CD4-positive, alpha-beta T cell treated with Interleukin-12 subunit alpha and Interleukin-12 subunit beta, for 1 hour (primary cell): ENCODE measurements at places on chromosomes 2 and 18.

GRCh38 chr2:48902521-48902920 is 147.0 kb upstream of the LHCGR start:
- no peak for DNase-seq

DNA sequence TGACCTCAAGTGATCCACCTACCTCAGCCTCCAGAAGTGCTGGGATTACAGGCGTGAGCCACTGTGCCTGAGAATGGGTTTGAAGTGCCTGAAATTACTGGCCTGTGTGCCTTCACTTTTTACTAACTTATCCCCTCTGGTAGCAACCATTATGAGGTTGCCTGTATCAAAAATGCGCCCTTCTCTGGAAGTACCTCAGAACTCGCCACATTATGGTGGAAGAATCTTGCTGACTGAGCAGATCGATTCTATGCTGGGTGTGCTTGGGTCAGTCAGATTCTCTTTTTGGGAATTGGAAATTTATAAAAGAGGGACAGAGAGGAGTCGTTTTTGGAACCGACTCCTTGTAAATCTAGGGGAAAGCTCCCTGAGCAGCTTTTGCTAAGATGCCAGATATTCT is 8.2 kb downstream of the LHCGR start:
- no peak for DNase-seq

DNA sequence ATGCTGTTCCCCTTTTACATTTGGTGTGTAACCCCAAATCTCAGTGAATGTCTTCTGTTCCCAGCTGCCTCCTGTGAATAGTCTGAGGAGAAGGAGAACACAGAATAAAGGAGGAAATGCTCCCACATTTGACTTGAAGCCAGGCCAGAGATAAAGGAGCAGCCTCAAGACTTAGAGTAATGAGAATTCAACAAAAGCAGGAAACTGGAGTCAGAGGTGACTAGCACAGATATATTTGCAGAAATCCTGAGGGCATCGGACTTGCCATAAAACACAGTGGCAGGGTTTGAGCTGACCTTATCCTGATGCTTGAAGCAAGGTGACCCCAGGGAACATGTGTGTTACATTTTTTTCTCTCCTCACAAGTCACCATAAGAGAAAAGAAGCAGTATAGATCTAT is 291.4 kb upstream of the RND3 start:
- no peak for DNase-seq

GRCh38 chr2:9712263-9712662 is 81.5 kb upstream of the YWHAQ start:
- peak; percentile 18 for DNase-seq

DNA sequence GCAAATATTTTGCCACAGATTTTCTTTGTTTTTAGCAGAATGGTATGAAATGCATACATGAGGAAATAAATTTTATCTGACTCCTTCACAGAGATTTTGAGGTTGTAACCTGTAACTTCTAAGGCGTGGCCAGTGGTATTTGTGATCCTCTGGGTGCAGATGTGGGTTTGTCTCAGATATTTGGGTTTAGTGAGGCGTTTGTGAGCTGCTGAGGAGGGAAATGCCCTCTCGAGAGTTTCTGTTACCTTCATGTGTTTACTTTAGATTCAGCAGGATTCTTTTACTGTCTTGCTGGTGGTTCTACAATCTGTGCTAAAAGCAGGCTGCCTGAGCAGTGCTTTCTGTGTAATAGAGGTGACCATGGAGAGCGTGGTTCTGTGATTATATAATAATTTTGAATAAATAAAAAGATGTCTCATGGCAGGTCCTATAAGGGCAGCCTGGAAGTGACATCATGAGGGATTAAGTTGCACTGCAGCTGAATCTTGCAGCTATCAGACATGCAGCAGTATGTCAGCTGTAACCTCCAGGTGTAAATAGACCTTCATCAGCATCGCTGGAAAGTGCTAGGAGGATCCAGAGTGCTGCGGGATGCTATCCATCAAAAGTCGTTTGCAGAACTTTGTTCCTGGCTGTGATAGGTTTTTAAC is 34.1 kb downstream of the TANC1 start:
- no peak for DNase-seq

DNA sequence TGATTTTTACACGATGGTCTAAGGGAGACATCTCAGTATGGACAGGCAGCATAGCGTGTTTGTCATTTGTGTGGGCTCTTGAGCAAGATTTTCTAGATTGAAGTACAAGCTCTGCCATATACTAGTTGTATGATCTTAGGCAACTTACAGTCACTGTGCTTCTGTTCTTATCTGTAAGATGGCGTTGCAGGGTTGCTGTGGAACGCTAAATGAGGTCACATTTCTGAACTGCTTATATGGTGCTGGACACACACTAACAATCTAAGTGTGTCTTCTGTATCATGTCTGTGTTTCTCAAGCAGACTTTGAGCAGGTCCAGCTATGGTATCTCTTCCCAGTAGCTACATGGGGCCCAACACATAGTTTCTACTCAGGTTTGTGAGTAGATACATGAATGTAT is 29.2 kb downstream of the PARD3B start:
- DNase-seq, result no peak

- no peak for DNase-seq
Observed at GRCh38 chr18:74132201-74132600, 15.4 kb downstream of the FBXO15 start.

DNA sequence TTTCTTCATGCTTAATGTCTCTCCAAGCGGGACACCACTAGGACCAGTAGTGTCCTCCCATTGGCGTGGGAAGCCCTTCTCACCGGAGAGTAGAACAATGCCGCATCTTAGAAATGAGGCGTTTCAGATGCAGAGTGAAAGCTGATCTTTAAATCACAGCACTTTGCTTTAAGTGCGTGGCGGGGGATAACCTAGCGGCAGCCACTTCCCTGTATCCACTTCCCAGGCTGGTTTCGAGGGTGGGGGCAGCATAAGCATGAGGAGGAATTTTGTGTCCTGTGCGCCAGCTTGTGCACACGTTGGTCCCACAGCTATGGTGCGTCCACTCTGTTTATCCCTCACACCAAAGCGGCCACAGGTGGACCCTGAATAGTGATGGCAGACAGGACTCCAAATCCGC is 63.1 kb downstream of the MBP start:
- DNase-seq, result no peak

GRCh38 chr2:64322433-64322832 is 131.5 kb upstream of the LGALSL start:
- no peak for DNase-seq

DNA sequence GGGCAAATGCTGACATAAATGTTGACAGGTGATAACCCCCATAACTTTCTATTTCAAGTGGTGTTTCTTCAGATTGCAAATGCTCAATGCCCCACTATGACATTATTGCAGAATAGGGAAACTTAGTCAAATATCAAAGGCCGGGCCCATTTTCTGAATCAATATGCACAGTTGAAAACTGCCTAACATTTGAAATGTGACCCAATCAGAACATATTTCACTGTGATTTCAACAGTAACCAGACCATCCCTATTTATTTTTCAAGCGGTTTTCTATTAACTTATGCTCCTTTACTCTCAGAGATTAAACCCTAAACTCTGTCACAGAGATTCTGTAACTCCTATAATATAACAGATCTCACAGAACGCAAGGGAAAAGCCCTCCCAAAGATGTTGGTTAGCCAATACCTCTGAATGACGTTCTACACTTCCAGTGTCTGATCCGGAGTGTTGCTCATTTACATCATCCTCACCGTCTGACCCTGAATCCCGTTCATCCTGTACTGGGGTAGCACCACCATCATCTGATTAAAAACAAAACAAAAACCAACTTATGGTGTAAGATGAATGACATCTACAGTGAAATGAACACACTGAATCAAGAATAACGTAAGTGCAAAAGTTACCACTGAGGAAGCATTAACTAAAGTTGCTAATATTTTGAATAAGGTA is 2.9 kb downstream of the IWS1 start:
- no peak for DNase-seq

GRCh38 chr2:238850091-238850490 is 2.2 kb downstream of the TWIST2 start:
- no peak for DNase-seq

- no peak for DNase-seq
Observed at GRCh38 chr2:84278386-84278785, 180.7 kb downstream of the SUCLG1 start.

GRCh38 chr2:166614503-166614902 is 120.5 kb upstream of the SCN7A start:
- DNase-seq, result no peak

DNA sequence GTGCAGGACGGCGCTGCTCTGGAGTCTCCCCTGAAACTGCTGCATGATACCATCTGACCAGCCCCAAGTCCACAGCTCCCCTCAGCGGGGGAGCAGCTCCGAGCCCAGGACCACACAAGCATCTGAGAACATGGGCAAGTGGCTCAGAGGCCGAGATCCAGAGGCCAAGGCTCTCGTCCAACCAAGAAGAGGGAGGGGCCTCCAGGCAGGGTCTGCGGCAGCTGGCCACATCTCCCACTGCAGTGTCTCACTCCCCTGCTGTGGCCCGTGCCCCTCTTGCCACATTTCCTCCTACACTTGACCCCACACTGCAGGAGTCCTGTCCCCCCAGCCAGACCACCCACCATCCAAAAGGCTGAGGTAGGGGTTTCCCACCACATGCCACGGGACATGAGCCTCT is 50.2 kb downstream of the TFCP2L1 start:
- DNase-seq, result no peak

- DNase-seq, result no peak
Observed at GRCh38 chr2:197251576-197251975, 59.0 kb downstream of the ANKRD44 start.

- no peak for DNase-seq
Observed at GRCh38 chr18:80067321-80067720, 33.1 kb downstream of the RBFA start.

DNA sequence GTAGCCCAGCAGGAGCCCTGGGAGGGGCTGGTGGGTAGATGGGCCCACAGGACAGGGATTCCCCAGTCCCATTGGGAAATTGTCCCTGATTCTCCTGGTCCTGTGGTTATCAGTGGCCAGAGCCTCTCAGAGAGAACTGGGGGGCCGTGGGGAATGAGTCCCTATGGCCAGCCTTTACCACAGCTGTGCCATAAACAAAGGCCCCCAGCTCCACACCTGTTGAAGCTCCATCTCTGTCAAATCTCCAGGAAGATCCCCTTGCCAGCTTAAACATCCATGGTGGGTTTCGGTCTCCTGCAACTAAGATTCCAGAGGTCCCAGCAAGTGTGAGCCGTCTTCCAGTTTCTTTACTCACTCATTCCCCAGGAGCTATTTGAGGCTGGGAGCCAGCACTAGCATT is 897.1 kb downstream of the LRRTM4 start:
- no peak for DNase-seq

- DNase-seq, result peak; percentile 34
Observed at GRCh38 chr18:22465859-22466457, 48.2 kb upstream of the CTAGE1 start.

- DNase-seq, result no peak
Observed at GRCh38 chr18:57527556-57528229, 58.8 kb downstream of the FECH start.

DNA sequence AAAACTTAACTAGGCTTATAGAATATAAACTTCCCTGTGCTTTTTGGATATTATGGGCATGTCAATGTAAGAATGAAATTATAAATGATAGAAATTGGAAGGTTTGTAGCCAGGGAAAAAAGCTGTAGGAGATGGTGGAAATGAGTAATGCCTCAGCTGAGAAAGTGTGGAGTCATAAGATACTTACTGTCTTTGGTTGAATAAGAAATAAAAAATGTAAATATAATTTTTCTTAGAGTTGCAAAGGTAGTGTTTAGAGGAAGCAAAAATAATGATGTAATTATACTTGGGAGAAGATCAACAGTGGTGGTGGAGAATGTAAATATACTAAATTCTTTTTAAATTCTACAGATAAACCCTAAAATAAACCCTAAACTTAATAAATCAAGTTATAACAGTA is 26.2 kb upstream of the RND3 start:
- DNase-seq, result no peak

- peak; percentile 82 for DNase-seq
Observed at GRCh38 chr2:8685697-8686358, 4.0 kb downstream of the ID2 start.

DNA sequence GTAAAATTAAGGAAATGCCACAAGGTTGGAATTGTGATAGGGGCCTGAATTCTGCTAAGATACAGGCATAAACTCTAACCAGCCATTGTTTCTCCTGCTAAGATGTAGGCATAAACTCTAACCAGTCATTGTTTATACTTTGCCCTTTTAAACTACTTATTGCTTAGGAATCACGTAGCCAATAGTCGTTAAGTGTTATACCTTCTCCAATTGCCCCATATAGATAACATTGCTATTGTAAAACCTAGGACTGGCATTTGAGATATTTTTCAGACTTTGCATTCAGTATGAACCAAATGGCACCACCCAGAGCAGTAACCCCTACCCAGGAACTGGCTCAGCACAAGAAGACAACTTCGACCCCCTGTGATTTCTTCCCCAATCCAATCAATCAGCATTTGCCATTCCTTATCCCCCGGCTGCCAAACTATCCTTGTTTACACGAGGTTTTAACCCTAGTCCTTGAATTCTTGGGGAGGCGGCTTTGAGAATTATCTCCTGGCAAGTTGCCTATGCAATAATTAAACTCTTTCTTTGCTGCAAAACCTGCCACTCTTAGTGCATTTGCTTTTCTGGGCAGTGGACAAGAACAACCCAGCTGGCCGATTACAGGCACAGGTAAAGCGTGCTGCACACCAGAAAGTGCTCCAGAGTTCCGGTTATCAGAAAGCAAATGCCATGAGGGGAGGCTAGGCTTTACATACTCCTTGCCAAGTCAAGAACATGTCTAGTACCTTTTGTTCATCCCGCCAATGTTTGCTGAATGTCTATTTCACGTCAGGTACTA is 167.6 kb downstream of the LAMA1 start:
- DNase-seq, result no peak

DNA sequence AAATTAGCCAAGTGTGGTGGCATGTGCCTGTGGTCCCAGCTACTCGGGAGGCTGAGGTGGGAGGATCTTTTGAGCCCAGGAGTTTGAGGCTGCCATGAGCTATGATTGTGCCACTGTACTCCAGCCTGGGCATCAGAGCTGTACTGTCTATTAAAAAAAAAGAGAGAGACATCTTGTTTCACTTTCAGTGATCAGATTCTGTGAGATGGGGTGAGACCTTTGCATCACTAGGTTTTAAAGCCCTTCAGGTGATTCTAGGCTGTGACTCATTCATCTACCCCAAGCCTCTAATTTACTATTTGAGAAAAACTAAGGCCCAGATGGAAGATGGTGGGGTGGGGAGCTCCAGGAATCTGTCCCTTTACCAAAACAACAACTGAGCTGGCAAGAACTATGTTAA is 7.1 kb downstream of the C2orf92 start:
- no peak for DNase-seq

DNA sequence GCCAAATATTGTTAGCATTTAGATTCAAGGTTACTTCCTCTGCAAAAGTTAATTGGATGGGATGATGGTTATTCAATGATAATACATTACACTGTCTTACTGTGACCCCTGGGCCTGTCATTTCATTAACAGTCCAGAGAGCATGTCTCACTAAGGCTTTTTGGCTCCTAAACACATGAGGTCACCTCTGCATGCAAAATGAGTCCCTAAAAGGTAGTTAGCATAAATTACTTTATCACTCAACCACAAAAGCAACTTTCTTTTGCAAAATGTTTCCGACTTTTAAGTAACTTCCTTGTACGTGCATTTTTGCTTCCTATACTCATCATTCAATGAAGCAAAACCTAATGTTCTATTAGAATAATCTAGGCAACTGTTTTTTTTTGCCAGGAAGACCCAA is 16.8 kb upstream of the AGFG1 start:
- no peak for DNase-seq
